ENCODE measurements at places on chromosomes 7 and 10.

- no peak for DNase-seq
These were observed 11.3 kb upstream of the TAS2R40 start for GRCh38 chr7:143210541-143210940.

DNA sequence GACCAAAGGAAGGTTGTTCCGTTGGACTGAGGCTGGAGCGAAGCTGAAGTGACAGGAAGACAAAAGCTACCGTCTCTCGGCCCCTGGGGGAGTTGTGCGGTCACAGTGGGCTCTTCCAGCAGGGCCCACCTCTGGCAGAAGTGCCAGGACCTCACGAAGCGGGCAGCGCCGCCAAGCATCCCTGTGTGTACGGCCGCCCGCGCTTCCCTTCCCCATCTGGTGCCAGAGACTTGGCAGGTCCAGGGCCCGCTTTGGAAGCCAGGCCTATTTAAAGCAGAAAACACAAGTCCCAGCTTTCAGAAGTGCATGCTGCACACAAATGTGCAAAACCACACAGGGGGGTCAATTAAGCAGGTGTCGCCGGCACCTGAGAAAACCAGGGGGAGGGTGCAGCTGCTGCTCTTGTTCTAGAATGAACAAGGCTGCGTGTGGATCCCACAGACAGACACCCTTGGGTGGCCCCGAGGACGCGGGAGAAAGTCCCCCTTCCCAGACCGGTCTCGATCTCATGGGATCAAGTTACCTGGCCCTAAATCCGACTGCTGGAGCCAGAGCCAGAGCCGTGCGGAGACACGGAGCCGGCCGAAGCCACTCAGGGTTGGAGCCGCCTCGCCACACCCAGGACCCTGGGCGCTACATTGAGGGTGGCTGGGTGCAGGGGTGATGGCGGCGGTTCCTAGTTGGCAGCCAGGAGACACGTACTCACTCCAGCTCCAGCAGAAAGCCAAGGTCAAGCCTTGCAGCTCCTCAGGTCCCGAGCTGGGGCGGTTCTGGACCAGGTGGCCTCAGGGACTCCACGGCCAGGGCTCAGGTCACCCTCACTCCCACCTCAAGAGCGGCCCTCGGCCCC is 51.8 kb upstream of the PPP2R2D start:
- DNase-seq = no peak

- DNase-seq = no peak
These were observed 127.9 kb downstream of the LHPP start for GRCh38 chr10:124589491-124590041.

DNA sequence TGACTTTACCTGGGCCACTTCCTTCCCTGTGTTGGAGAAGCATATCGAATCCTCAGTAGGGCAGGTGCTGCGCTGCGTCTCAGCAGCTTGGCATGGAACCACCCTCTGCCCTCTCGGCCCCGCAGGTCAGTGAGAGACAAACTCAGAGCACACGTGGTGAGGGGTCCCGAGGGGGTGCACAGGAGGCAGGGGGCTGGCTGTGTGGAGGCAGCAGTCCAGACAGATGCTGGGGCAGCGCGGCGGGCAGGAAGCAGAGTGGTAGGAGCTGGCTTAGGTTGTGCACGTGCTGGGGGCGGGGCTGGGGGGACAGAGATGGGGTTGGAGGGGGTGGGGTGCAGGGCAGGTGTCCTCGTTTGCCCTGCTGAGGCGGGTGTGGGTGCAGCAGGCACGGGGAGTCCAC is 33.1 kb downstream of the NUB1 start:
- DNase-seq = no peak

GRCh38 chr7:156173748-156174353 is 361.6 kb upstream of the SHH start:
- no peak for DNase-seq

- no peak for DNase-seq
These were observed 8.4 kb downstream of the LAMB1 start for GRCh38 chr7:107994421-107995030.

- no peak for DNase-seq
These were observed 108.3 kb downstream of the AHR start for GRCh38 chr7:17406738-17407137.

DNA sequence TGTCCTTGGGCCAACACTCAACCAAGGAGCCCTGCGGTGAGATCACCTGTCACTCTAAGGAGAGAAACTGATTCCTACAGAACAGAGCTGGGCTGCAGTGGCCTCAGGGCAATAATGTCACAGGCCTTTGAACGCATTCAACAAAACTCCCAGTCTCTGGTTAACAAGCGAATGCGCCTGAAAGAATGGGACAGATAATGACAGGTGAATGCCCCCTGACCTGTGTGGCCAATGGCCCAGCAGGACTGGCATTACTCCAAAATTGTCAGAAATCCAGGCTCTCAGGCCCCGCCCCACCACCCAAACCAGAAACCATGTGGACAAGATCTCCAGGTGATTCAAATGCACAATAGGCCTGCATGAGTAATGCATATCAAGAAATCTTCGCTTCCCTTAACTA is 277.7 kb upstream of the KLF6 start:
- no peak for DNase-seq

DNA sequence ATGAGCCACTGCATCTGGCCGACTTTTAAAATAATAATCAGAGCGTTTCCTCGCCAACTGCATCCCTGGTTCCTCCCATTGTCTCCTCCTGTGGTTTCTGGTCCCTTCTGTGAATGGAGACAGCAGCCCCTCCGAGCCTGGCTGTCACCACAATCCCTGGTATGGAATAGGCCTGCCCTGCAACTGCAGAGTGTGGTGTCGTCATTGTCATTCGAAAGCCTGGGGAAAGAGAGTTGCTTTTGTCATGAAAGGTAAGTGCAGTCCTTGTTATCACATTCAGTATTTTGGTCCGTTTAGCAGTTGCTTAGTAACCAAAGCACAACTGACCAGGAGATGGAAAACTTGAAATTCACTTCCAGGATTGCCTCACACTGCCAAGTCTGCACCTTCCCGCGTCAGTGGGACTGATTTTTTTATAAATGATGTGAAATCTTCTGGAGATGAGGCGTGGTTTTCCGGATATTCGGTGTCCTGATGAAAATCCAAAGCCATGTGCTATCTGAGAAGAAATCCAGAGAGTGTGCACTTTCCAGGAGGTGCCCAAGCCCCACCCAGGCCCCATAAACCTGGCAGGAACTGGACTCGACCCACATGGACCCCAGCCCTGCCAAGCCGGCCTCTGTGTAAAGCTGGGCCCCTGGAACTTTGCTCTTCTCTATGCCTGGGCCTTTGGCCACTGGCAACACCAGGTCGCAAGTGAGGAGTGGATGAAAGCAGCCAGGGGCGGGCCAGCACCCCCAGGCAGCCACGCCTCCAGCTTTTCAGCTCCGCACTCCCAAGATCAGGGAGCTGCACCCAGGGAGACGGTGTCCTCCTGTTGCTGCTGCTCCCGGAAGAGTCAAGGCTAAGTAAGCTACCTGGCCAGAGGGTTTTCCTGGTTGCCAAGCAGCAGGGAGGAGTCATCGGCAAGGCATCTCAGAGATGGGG is 133.7 kb upstream of the SH2B2 start:
- DNase-seq = peak; percentile 37

DNA sequence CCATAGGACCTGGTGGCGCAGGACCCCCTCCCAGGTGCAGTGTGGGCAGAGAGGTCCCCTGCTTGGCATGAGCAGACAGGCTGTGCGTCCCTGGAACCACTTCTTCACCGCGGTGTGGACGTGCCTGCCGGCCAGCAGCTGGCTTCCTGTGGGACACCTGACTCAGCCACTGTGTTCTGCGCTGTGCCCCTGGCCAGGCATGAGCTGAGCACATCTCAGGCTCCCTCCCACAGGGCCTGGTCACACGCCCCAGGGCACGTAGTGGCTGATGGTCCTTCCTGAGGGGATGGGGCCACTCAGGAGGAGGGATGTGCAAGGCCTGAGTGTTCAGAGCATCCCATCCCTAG is 3.5 kb upstream of the DEPP1 start:
- no peak for DNase-seq

- peak; percentile 21 for DNase-seq
These were observed 1019.0 kb upstream of the C7orf33 start for GRCh38 chr7:147571436-147572185.

DNA sequence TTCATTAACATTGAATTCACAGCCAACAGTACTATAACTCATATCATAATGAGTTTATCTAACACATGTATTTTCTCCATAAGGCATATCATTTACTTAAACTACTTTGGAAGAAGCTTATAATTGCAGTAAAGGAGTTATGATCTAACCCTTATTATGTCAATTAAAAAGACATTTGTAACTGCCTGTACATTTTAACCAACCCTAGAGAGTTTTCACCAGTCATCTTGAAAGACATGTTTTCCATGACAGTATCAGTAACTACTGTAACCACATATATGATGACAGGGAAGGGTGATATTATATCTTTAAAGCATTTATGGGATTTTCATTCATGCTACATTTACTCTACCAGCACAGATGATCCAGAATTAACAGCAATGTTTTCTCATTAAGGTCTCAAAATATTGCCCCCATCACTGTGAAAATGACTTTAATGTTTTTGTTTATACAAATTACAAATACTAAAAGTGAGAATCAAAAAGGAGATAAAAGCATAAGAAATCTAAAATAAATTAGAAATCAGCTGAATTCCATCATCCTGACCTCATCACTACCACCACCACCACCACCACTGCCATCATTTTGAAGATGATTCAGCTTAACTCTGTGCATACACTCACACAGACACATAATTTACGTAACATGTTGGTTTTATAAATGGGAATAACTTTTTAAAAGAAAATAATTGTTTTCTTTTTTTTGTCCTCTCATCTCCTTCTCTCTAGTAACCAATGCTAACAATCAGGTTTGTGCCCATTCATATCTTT is 53.6 kb downstream of the MKLN1 start:
- no peak for DNase-seq

DNA sequence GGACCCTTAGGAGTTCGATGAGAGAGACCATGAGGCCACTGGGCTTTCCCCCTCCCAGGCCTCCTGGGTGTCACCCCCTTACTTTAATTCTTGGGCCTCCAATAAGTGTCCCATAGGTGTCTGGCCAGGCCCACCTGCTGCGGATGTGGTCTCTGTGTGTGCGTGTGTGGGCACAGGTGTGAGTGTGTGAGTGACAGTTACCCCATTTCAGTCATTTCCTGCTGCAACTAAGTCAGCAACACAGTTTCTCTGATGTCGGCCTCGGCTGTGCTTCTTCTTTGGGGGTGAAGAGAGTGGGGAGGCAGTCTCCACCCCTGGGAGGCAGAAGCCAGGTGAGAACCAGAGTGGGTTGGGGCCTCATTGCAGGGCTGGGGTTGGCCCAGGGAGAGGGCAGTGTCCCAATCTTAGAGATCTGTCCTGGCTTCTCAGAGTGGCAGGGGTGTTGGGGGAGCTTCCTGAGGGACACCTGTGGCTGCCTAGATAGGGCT is 1.5 kb downstream of the PVRIG start:
- DNase-seq = no peak

GRCh38 chr10:32046151-32046550 is 10.1 kb downstream of the KIF5B start:
- no peak for DNase-seq

GRCh38 chr7:91835826-91836368 is 44.6 kb downstream of the MTERF1 start:
- no peak for DNase-seq

GRCh38 chr7:137040745-137041144 is 172.3 kb downstream of the CHRM2 start:
- DNase-seq = no peak

DNA sequence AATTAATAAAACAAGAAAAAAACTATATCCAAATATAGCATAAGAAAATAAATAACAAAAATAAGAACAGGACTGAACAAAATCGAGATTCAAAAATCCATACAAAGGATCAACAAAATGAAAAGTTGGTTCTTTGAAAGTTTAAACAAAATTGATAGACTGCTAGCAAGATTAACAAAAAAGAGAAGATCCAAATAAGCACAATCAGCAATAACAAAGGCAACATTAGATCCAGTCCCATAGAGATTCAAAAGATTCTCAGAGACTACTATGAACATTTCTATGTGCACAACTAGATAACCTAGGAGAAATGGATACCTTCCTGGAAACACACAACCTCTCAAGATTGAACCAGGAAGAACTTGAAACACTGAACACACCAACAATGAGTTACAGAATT is 534.6 kb downstream of the PCDH15 start:
- DNase-seq = no peak

DNA sequence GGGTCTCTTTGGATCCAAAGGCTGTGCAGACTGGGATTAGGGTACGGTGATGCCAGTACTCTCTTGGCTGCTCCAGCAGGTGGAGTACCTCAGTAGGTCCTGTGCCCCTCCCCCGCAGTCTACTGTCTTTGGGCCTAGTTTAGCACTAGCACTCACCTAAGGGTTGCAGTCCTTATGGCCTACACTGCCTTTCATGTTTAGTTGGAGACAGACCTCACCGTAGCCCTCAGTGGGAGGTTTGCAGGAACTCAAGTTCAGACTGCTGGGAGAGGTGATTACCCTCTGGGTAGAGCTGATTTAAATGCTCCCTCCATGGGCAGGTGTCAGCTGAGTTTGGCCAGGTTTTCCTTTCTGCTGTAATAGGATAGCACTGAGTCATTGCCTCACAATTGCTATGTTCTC is 210.8 kb upstream of the TMEM196 start:
- peak; percentile 46 for DNase-seq

DNA sequence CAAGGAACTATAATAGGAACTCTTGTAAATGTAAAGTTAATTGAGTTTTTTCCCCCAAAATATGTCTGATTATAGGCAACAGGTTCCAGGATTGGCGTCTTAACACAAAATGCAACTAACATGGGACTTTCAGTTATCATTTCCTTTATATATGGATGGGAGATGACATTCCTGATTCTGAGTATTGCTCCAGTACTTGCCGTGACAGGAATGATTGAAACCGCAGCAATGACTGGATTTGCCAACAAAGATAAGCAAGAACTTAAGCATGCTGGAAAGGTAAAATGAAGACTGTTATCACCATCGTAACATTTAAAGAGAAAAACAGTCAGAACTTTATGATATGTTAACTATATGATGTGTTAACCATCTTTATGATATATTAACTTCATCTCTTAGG is 63.7 kb downstream of the SP8 start:
- DNase-seq = no peak

GRCh38 chr10:30172673-30173072 is 113.3 kb upstream of the JCAD start:
- no peak for DNase-seq

- DNase-seq = no peak
These were observed 20.6 kb downstream of the HNRNPA2B1 start for GRCh38 chr7:26179826-26180497.

DNA sequence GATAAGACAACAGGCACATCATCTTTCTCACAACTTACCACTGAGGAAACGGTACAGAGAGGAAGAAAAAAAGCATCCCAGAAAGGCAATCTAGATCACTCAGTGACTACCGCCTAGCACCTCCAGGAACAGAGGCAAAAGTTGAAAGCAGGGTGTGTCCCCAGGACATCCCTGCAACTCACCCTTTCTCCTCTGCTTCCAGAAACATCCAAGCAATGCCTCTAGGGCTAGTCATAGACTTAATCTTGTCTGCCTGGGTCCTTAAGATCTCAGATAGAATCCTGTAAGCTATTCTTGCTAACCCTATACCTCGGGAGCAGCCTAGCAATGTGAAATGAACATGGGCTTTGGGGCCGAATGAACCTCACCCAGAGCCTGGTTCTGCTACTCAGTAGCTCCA is 18.8 kb upstream of the PDCD4 start:
- DNase-seq = no peak

Data from neural progenitor cell (in vitro differentiated cells).